ENCODE measurements at places on chromosomes 7 and 10.

DNA sequence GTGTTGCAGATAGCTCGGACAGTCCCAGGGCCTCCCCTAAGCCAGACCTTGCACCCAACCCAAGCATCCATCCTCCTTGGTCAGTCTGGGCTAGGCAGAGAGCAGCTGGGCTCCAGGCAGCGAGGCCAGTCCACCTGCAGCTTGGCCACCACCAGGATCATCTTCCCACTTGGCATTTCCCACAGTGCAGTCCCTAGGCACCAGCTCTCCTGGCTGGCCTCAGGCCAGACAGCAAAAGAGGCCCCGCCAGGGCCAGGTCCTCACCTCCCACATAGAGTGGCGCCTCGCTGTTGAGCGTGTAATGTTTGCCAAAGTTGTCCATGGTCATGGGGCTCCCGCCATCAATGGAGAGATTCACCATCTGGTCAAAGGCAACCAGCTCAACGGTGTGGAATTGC lies 171.7 kb downstream of the LCOR start:
- no peak for DNase-seq

- no peak for DNase-seq
These were observed 3.0 kb upstream of the CXCL12 start for GRCh38 chr10:44387853-44388251.

DNA sequence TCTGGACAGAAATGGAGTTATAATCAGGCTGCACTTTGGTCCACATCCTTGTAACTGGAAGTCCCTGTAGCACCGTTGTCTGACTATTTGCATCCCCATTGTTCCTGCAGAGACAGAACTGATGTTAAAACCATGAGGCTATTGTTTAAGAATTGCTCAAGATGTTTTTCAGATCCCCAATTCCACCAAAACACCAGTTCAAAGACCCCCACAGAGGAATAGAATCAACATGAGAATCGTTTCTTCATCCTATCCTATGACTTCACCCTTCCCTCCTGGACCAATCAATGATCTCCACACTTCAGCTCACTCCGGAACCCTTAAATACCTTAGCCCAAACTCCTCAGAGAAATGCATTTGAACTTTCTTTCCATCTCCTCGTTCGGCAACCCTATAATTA lies 57.1 kb upstream of the GRID1 start:
- DNase-seq, result no peak

GRCh38 chr7:407721-408539 lies 111.7 kb downstream of the PDGFA start:
- no peak for DNase-seq

GRCh38 chr10:5545778-5546710 lies 21.3 kb downstream of the CALML3 start:
- DNase-seq, result no peak

DNA sequence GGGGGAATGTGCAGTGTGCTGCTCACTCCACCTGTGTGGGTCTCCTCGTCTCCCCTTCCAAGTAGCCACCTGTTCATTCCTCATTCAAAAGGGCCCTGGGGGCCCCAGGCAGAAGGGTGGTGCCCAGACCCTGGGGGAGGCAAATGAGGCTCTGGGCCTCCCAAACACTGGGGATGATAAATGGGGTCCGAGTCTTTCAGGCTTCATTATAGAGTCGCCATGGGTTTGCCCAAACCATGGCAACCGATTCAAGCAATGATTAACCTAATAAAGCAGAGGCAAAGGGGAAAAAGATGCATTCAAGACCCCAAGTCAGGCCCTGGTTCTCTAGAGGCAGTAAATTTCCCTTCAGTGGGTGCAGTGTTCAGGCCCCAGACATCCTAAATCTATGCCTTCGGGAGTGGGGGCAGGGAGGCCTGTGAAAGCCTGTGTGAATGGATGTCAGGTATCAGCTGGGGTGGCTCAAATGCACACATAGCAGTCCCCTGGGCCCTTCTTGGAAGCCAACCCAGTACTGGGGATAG lies 10.4 kb downstream of the NEUROG3 start:
- no peak for DNase-seq

DNA sequence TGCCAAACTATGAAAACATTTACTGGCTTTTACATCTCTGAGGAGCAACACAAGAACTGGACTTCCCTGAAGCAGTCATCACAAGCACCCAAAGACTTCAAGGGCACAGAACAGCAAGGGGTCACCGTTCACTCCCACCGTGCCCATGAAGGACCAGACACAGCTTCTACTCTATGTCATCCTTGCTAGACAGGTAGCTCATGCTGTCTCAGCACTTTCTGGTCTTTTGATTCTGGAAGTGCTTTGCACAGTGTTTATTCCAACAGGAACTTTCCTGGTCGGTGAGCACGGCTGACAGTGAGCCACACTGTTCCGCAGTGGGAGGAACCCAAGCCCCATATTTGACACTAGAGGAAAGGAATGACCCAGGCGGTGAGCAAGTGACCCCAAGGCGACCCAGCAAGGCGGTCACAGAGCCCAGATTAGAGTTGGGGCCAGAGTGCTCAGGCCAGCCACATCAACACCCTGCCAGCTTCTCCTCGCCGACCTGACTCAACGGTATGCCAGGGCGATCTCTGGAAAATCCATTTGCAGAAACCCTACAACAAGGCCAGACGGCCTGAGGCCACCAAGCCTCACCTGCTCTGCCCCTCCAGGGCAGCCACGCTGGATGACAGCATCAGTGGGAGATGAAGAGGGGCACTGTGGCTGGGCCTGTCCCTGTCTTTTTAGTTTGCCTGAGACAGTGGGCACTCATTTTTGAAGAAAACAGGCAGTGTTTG lies 318.6 kb downstream of the TCERG1L start:
- DNase-seq, result no peak

- peak; percentile 48 for DNase-seq
These were observed 6.4 kb downstream of the VAX1 start for GRCh38 chr10:117131376-117132327.

GRCh38 chr10:71001470-71001869 lies 113.1 kb upstream of the PCBD1 start:
- DNase-seq, result no peak

DNA sequence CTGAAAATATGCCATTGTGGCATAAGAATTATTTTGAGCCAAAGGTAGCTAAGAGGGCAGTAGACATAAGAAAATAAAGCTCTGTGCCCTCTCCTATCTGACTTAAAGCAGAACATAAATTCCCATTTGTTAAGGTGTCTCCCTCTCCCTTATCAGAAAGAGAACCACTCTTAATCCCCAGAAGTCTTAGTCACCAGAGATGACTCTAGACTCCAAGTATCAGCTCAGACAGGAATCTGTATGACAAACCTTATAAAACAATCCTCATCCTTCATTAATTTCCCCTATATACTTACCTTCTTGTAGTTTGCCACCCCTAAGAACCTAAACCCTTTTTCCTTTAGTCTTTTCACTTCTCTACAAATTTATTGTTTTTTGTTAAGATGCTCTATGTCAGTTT lies 21.8 kb upstream of the PIP4K2A start:
- no peak for DNase-seq

- no peak for DNase-seq
These were observed 106.0 kb downstream of the TCERG1L start for GRCh38 chr10:131205556-131205955.

DNA sequence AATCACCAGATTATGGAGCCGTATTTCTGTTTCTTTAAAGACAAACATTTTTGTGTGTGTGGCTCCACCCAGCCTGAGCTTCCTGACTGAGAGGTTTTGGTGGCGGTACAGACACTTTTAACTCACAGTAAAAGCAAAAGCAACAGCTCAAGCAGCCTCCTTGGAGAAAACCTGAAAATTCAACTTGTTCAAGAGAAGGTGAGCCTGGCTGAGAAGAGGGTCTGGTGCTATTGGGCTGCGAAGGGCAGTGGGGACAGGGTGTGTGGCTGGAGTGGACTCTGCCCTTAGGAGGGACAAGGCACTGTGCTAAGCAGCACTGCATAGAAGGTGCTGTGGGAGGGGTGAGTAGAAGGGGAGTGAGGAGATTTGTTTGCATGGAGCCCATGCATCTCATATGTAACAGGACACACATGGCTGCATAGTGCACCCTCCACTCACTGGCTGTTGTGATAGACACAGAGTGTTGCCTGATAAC lies at the start of gene GIMAP7:
Gene GIMAP7 (plus strand): TSS at position 125 of the 475 bp plus-strand sequence. CDS start 5,103 bp downstream, outside the sequence.
- DNase-seq, result peak; percentile 72

GRCh38 chr10:97058521-97058920 lies 127.2 kb downstream of the SLIT1 start:
- no peak for DNase-seq

GRCh38 chr10:74750848-74751274 lies 75.5 kb upstream of the KAT6B start:
- DNase-seq, result peak; percentile 69

DNA sequence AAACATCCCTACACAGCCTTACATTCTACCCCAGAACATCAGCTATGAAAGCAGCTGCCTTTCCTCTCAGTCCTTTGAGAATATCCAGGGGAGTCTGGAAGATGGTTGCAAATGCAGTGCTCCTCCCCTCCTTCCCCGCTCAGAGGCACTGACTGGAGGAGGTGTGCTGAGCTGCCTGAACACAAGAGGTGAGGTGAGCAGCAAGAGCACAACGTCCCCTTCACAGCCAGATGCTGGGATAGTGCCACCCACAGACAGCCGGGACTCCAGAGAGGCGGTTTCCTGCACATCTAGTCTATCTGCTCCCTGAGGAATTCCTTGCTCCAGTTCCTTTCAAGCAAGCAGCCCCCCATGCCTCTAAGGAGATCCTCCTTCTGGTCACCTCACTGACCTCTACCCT lies 74.2 kb downstream of the EZH2 start:
- DNase-seq, result no peak

GRCh38 chr10:86262688-86263181 lies 103.9 kb downstream of the GRID1 start:
- DNase-seq, result no peak

- DNase-seq, result no peak
These were observed 2.7 kb downstream of the ANKRD16 start for GRCh38 chr10:5887029-5887428.

GRCh38 chr7:85974176-85974575 lies 669.5 kb upstream of the GRM3 start:
- no peak for DNase-seq

- DNase-seq, result no peak
These were observed 299.9 kb downstream of the AUTS2 start for GRCh38 chr7:69898189-69898588.

GRCh38 chr7:42233695-42234331 lies 3.2 kb downstream of the GLI3 start:
- no peak for DNase-seq

- no peak for DNase-seq
These were observed 185.0 kb downstream of the BICC1 start for GRCh38 chr10:58697691-58698090.

- DNase-seq, result no peak
These were observed 35.0 kb upstream of the DGKI start for GRCh38 chr7:137881607-137882260.

- no peak for DNase-seq
These were observed 79.6 kb upstream of the FOXP2 start for GRCh38 chr7:114334989-114335388.

GRCh38 chr7:20494566-20494965 lies 120.9 kb upstream of the ABCB5 start:
- no peak for DNase-seq

DNA sequence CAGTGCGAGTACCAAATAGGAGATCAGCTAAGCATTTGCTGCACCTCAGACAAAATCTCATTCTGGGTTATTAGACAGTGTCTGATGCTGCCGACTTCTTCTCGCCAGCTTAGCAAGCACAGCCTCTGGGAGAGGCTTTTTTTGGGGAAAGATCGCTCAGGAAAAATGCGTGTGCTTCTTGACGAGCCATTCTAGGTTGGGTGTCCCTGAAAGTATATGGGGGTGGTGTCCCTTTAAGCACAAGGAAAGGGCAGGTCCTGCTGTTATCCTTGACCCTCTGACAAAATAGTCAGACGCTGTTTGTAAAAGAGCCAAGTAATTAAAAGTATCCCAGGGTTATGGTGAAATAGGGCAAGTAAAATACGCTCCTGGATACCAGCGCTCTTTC lies 540.1 kb upstream of the FZD8 start:
- no peak for DNase-seq

- peak; percentile 35 for DNase-seq
These were observed 971 bp downstream of the AEBP1 start for GRCh38 chr7:44104860-44105771.

GRCh38 chr7:132666774-132667172 lies 90.5 kb upstream of the PLXNA4 start:
- no peak for DNase-seq

DNA sequence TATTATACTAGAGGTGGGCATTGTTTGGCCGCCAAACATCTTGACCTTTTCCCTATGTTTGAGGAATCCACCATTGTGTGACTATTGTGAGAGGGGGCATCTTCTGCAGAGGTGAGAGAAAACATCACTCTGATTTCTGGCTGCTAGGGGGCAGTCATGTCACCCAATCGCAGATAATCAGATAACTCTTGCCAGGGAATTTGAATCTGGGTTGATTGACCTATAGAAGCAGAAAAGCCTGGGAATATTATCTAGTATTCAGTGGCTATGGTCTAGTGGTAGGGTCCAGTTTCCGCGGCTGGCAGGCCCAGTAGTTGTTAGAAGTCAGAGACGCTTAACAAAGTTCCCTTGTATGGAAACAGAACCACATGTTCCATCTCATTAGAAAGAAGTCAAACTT lies 808.5 kb downstream of the PHTF2 start:
- no peak for DNase-seq
